Cardiac fibroblast (primary cell): ENCODE measurements at places on chromosomes 4 and X.

GRCh38 chr4:147773261-147774184, 41.6 kb downstream of the ARHGAP10 start:
- peak; percentile 51 for DNase-seq

- DNase-seq: no peak
Observed at GRCh38 chrX:110396735-110397134, 38.1 kb downstream of the RTL9 start.

- no peak for DNase-seq
Observed at GRCh38 chr4:125642645-125643044, 327.9 kb downstream of the FAT4 start.

- no peak for DNase-seq
Observed at GRCh38 chr4:99209671-99210070, 9.4 kb downstream of the ADH6 start.

GRCh38 chrX:69031181-69031580, 134.1 kb downstream of the PJA1 start:
- DNase-seq: no peak

- no peak for DNase-seq
Observed at GRCh38 chrX:4572691-4573090, 859.2 kb upstream of the PRKX start.
